ENCODE measurements at places on chromosomes 13 and 19.

DNA sequence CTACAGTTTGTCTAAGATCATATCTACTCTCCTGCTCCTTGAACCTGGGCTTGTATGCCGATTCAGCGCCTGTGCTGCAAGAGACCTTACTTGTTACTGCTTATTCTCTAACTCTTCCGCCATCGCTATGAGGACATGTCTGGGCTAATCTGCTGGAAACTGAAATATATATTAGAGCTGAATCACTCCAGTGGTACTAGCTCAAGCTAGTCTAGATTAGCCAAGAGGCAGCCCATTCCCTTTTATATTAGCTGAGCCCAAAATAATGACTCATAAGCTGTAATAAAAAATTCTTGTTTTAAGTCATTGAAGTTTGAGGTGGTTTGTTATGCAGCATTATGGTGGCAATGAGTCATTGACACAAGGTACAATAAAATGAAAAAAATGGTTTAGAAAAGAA is 52.8 kb downstream of the SLC6A16 start:
- no peak for DNase-seq

DNA sequence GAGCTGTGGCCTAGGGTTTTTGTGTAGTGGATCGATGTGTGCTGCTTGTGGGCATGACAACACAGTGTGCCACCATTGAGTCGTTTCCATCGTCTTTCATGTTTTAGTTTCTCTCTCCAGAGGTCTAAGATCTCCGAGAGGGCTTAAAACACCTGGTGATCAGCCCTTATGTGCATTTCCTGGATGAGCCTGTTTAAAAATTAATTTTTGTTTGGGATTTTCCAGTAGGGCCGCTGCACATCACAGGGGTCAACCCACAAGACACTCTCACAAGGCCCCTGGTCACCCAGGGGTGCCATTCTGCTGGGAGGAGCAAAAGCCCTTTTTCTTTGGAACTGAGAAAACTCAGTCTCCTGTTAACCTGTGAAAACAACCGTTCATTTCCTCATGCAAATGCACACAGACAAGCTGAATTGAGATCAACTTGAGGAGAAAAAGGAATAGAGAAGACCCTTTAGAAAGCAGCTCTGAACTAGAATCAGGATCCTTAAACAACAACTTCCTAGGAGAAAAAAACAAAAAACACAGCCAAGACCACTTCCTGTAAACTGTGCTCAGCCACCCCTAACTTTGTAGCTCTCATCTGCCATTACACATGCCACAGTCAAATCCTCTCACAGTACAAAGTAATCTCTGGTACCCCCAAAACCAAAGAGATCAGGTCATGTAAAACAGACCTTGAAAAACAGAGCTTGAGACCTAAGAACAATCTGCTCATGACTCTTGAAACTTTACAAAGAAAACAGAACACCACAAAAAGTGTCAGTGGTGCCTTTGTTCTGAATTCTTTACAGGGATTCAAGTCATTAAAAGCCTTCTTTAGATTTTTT is 8.3 kb upstream of the MTRF1 start:
- no peak for DNase-seq

DNA sequence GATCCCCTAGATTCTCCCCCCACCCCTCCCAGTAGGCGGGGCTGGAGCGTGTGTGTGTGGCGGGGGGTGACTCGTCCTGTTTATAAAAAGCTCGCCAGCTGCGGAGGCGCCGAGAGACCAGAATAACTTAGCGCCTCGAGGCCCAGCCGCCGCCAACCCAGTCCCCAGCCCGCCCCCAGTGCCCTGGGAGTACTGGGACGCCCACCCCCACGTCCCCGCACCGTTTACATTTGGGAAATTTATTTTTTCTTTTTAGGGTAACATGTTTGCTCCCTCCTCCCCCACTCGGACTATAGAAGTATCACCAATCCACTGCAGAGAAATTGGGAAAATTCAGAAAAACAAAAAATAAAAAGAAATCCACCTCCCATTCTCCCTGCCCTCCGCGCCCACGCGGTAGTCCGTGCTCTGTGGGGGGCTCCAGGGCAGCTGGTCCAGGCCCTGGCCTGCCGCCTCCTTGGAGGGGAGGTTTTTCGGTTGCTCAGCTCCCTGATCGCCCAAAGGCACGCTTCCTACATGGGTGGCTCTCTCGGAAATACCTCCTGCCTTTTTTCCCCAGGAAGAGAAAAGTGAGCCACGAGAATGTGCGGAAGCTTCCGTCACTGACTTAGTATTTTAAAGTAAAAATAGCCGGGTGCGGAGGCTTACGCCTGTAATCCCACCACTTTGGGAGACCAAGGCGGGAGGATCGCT is 1.5 kb upstream of the RAB3A start:
- no peak for DNase-seq

DNA sequence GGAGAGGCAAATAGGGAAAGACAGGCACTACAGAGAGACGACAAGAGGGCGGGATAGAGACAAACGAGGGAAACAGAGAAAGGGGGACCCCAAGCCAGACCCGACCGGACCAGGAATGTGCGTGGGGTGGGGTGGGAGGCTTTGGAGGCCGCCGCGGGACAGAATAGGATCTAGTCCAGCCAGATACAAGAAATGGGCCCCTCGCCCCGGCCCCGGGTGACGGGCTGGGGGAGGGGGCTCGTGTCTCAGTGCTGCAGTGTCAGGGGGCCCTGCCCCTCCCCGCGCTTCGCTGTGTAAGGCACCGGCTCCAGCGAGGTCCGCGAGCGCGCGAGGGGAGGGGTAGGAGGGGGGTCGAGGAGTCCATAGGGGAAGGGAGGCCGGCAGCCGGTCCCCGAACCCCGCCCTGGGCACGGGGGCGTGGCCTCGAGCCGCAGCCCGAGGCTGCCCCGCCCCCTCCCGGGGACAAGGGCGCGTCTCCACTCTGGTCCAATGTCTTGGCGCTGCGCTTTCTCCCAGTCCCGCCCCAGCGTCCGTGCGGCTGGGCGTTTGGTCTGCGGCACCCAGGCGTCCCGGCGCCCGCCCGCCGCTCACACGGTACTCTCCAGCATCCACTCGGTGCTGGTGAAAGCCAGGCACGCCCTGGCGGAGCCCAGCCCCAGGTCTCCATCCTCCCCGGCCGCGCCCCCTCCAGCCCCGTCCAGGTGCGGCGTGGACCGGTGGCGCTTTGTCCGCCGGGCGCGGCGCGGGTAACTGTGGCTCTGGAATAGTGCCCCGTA is 11.0 kb downstream of the IFNL1 start:
- no peak for DNase-seq
